Pons (tissue), 1 donor: ENCODE measurements at places on chromosomes 1 and 21.

DNA sequence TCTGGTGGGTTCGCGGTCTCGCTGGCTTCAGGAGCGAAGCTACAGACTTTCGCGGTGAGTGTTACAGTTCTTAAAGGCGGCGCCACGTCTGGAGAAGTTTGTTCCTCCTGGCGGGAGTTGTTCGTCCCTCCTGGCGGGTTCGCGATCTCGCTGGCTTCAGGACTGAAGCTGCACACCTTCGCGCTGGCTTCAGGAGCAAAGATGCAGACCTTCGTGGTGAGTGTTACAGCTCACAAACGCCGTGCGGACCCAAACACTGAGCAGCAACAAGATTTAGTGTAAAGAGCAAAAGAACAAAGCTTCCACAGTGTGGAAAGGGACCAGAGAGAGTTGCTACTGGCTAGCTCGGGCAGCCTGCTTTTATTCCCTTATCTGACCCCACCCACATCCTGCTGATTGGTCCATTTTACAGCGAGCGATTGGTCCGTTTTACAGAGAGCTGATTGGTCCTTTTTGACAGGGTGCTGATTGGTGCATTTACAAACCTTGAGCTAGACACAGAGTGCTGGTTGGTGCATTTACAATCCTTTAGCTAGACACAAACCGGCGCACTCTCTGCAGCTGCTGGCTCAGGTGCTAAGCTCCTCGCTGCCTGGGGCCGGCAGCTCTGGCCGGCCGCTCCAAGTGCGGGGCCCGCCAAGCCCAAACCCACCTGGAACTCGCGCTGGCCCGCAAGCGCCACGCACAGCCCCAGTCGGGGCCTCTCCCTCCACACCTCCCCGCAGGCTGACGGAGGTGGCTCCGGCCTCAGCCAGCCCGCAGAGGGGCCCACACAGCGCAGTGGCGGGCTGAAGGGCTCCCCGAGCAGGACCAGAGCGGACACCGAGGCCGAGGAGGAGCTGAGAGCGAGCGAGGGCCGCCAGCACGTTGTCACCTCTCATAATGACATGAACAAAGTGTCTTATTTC is 172.8 kb upstream of the KCTD3 start:
- no peak for DNase-seq

GRCh38 chr1:170872663-170873062 is 62.7 kb upstream of the MROH9 start:
- peak; percentile 53 for DNase-seq

- no peak for DNase-seq
Observed at GRCh38 chr1:208206092-208206698, 38.0 kb downstream of the PLXNA2 start.

GRCh38 chr1:109721042-109721441 is 9.0 kb downstream of the GSTM5 start:
- no peak for DNase-seq

DNA sequence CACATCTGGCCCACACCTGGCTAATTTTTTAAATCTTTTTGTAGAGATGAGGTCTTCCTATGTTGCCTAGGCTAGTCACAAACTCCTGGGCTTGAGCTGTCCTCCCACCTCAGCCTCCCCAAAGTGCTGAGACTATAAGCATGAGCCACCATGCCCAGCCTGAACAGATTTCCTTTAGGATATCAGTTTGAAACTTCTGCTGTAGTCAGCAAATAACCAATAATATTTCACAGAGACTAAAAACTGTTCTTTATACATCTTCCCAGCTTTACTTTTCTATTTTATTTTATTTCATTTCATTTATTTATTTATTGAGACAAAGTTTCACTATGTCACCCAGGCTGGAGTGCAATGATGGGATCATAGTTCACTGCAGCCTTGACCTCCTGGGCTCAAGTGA is 29.9 kb upstream of the TEKT2 start:
- no peak for DNase-seq

DNA sequence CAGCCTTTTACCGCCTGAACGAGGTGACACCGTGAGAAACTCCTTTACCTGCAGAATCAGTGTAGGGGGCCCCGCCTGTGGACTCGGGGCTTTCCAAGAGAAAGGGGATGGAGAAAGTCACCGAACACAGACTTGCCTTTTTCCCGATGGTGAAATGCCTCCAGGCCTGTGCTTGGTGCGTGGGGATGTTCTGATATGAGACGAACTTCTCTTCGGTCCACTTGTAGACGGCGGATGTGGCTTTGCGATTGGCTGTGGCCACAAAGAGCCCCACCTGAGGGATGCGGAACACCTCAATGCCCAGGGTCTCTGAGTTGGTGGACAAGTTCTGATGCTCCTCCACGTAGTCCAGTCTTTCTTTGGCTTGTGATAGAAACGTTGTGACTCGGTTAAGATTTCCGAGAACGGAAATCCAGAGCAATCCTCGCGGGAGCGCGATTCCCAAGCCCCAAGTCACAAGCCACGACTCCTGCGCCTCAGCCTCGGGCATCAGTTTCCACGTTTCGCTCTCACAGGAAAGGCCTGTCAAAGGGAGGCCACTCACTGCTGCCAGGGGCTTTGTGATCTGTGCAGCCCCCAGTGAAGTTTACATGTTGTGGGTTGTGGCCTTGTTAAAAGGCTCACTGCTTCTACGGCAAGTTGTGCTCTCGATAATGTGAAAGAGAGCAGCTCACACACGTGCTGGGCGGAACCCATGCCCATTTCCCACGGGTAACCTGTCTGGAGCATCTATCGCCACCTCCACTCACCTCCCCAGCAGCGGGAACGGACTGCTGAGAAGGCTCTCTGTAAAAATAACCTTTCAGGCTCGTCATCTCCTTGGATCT is 12.6 kb downstream of the KRTAP10-1 start:
- no peak for DNase-seq

GRCh38 chr1:17263936-17264335 is 15.0 kb downstream of the PADI3 start:
- no peak for DNase-seq
